Esophagus squamous epithelium (tissue), 5 donors: ENCODE measurements at places on chromosomes 5 and 9.

GRCh38 chr5:89071941-89072331 is 189.0 kb upstream of the MEF2C start:
- no peak for DNase-seq

- no peak for DNase-seq
These were observed 251.3 kb upstream of the RFX3 start for GRCh38 chr9:3777137-3777536.

GRCh38 chr9:111120526-111120925 is 82.3 kb upstream of the LPAR1 start:
- no peak for DNase-seq

DNA sequence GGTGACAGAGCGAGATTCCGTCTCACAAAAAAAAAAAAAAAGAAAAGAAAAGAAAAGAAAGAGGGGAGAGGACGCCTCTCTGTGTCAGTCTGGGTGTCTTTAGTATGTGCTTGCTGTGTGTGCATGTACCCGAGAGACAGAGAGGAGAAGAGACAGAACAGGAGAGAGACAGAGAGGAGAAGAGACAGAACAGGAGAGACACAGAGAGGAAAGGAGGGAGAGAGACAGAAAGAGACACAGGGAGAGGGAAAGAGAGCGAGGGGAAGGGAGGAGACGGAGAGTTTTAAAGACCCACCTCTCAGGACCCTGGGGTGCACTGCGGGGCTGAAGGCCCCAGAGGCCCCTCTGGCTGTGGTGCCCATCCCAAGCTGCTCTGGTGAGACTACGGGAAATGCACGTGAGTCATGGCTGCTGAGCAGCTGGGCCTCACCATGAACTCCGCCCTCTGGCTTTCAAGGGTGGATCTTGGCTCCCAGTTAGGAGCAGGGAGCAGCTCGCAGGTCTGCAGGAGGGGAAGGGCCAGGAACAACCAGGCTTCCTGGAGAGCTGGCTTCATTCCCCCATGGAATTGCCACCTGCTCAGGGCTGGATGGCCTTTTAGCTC is 7.9 kb downstream of the SLC6A3 start:
- no peak for DNase-seq

- DNase-seq: no peak
These were observed 116.1 kb downstream of the ARL15 start for GRCh38 chr5:54194318-54194717.

GRCh38 chr5:135133698-135134515 is 99.9 kb upstream of the PITX1 start:
- DNase-seq: no peak

DNA sequence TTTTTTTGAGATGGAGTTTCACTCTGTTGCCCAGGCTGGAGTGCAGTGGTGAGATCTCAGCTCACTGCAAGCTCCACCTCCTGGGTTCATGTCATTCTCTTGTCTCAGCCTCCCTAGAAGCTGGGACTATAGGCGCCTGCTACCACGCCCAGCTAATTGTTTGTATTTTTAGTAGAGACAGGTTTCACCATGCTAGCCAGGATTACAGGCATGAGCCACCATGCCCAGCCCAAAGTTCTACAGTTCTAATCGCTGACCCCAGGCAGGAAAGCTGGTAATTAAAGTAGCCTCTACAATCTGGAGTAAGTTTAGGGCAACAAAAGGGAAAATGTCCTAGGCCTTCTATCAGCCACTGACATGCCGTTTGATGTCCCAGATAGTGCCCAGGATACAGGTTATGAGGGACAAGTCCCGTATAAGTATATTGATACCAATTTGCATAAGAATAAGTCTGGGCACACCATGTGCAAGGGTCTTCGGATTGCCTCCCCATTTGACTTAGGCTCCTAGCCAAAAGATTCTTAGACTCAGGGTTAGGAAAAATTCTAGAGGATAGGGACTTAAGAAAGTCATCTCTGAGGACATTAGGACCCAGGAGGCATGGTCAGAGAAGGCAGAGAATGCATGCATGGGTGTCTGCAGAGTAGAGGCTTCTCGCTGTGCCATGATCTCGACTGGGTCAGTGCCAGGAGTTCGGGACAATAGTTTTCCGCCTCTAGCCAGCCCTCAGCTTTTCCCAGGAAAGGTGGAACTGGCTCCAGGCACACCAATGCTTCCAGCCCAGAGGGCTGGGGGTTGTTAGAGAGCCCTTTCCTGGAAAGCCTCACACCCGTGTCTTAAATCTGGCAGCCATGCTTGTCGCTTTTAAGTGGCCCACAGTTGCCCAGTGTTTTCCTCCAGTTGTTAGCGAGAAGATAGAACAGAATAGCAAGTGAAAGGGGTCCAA is 1111.1 kb downstream of the TAF11L14 start:
- no peak for DNase-seq

- DNase-seq: no peak
These were observed 681 bp upstream of the ETF1 start for GRCh38 chr5:138543730-138544104.

GRCh38 chr9:81687521-81688261 is 1.7 kb downstream of the TLE1 start:
- DNase-seq: no peak

DNA sequence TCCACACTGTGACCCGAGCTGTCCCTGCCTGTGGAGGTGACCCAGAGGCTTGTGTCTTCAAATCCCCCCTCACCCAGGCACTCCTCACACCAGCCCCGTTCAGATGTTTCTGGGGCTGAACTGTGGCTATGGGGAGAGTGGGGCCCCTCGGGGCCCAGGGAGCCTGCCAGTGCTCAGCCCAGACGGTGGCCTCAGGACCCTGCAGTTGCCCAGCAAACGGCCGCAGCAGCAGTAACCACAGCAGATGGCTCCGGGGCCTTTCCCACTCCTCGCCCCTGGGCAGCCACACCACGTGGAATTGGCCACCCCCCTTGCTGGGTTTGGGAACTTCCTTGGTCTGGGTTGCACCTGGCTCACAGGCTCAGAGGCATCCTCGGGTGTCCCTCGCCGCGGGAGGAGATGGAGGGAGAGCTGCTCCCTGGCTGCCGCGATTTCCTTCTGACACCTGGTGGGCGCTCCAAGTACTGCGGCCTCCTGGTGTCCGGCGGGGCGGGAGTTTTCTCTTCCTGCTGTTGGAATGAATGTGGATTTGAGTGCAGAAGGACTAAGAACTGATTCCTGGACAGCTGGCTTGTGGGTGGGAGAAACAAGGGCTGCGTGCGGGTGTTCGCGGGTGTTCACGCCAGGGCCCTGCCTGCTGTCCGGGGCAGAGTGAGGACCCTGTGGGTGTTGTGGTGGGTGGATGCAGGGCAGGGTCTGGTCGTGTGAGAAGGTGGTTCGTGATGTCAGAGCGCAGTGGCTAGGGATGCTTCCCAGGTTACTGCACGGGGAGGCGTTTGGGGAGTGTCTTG is 97.5 kb downstream of the COL5A1 start:
- DNase-seq: no peak

DNA sequence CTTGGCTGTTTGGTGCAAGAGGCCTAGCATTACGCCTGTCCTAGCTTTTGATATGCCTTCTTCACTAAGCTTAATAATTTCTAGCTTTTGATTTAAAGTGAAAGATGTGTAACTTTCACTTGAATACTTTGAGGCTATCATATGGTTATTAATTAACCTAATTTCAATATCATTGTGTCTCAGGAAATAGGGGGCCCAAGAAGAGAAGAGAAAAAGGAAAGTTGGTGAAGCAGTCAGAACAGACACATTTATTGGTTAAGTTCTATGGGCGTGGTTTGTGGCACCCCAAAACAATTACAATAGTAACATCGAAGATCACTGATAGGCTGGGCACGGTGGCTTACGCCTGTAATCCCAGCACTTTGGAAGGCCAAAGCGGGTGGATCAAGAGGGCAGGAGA is 40.9 kb upstream of the F2RL2 start:
- DNase-seq: no peak

DNA sequence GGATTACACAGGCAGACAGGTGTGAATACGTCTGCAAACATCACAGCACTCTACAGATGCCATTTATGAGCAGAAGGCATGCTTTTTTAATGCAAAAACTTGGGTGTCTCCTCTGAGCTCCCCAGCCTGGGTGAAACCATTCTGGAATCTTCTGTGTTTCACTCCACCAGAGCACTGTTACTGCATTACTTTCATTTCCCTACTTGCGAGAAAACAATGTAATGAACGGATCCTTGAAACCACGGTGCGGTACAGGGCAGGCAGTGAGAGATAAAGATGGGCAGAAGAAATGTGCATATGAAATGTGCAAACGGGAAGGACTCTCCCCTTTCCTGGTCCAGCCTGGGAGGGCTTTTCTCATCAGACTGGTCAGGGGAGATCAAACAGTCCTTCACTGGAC is 584.3 kb upstream of the KLF4 start:
- DNase-seq: no peak

- DNase-seq: no peak
These were observed 170.1 kb downstream of the GOLPH3 start for GRCh38 chr5:32003981-32004380.

- DNase-seq: no peak
These were observed 33.6 kb upstream of the IER5L start for GRCh38 chr9:129211686-129212085.

DNA sequence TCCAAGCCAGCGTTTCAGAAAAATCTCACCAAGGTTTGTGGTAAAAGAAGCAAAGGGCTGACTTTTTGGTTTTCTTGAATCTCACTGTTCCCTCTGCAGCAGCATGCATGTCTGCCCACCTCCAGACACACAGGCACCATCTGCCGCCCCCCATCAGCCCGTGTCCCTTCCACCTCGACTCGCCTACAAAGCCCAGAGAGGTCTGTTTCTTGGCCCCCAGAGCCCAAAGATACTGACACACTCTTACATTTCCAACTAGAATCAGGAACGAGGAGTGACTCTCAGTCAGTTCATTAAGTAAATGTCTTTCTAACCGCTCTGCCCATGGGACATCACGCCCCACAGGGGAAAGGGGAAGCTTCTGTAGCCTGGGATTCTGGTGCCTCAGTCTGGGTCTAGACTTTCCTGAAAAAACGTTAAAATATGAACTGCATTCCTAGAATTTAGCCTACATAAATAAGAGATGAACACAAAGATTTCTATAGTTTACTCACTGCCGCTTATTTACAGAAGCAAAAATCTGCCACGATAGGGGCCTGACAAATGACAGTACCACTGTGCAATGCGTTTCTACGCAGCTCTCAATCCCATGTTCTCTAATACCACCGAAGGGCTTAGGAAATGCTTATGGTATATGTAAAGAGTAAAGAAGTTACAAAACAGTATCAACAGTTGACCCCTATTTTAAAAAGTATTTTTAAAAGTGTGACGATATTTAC is 4.1 kb downstream of the IL4 start:
- DNase-seq: no peak

DNA sequence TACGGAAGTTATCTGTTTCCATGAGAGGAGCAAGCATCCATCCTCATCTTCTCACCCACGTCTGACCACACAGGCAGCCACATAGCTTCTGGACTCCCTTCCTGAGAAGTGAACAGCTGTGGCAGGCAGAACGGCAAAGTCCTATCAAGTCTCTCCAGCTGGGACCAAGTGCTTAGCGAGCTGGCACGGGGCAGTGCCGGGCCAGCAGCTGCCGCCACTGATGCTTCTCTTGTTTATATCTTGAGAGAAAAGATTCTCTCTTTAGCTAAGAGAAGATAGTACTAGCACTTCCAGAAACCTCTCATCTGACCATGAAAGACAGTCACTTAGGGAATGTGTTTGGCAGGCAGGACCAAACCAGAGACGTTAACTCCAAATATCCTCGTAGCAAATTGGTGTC is 37.2 kb downstream of the PLAC8L1 start:
- DNase-seq: no peak

GRCh38 chr5:149999866-150000255 is 593 bp downstream of the TIGD6 start:
- DNase-seq: no peak

- DNase-seq: no peak
These were observed 95.1 kb downstream of the PBX3 start for GRCh38 chr9:125842242-125842641.

- DNase-seq: no peak
These were observed 37.3 kb upstream of the FYB1 start for GRCh38 chr5:39256477-39257235.

DNA sequence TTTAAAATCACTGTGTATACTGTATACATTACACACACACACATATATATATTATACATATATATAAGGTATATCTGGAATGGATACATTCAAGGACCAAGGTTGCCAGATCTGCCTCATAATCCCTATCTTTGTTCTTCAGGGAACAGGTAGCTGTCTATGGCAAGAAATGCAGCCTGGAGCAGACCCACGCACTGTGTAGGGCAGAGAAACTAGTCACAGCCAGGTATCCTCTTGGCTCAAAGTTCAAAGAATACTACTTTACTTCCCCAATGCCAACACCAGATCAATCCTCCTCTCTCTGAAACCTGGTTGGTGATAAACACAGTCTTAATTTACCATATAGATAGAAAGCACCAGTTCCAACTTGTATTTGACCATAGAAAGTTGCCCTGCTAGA is 313.6 kb downstream of the PRELID2 start:
- DNase-seq: no peak

- no peak for DNase-seq
These were observed 223.6 kb downstream of the COMMD10 start for GRCh38 chr5:116308391-116308790.

- no peak for DNase-seq
These were observed 5.7 kb downstream of the DCAF10 start for GRCh38 chr9:37806271-37806670.

DNA sequence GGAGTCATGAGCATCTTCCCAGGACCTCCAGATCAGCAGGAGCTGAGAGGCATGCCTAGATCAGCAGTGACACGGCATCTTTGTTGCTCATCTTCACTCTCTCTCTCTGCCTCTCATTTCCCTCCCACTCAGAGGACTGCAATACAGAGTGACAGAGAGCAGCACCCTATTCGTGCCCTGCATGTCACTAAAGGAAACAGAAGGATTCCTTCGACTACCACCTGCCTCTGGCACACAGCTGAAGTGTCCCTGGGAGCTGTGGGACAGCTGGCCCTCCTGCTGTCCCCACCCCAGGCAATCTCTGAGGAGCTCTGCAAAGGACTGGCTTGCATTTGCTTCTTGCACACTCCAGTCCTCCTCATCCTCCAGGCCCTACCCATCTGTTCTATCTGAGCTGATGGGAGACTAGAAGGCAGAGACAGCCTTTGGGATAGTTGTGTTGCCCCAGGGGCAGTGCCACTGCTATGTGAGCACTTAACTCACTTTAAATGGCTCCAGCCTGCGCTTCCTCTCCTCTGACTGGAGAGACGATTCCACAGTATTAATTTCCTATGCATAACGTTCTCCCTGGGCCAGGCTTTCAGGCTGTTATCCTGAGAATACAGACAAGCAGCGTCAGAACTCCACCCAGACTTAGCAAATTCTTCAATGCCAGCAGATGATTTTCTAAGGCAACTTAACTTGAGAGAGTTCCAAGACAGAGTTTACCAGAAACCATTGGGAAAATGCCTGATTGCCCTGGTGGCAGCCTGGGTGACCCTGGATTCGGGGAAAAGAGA is 167.6 kb upstream of the MAP1B start:
- no peak for DNase-seq

DNA sequence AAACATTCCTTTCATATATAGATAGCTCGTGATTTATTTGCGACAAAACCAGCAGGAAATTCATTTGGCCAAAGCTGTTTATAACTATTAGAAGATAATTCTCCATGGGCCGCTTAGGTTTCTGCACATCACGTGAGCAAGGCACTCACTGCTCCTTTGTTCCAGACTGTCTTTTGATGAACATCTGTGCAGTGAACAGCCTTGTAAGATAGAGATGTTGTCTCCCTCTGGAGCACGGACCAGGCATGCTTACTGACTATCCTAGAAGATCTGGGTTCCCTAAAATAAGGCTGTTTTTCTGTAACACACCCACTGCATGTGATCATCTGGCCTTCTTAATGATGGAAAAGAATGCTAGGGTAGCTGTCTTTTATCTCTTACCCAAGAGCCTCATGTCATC is 30.9 kb downstream of the YIPF5 start:
- no peak for DNase-seq
